Hippocampal formation (tissue), 2 donors: ENCODE measurements at places on chromosomes 3 and 15.

DNA sequence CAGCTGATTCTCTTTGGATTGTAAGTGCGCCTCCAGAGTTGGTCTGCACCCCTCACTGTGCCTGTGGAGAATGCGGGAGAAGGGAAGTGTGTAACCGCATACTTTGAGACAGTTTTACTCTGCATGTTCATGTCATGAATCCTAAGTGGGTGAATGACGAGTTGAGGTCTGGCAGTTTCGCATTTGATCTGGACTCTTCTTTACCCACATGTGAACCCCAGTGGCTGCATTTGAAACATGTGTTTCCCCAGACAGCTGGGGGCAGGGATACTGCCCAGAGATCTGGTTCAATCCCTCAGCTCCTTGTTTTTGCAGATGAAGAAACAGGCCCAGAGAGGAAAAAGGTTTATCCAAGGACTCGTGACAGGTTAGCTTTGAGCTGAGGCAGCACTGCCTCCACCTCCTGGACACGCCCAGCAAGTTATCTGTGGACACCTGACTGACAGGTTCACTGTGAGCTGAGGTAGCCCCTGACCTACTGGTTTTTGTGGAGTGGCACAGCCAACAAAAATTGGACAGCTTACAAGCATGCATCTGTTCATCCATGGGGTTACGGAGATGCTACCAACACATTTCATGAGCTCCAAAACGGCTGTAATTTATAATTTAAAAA, 207.3 kb downstream of the XXYLT1 start:
- DNase-seq, result no peak

DNA sequence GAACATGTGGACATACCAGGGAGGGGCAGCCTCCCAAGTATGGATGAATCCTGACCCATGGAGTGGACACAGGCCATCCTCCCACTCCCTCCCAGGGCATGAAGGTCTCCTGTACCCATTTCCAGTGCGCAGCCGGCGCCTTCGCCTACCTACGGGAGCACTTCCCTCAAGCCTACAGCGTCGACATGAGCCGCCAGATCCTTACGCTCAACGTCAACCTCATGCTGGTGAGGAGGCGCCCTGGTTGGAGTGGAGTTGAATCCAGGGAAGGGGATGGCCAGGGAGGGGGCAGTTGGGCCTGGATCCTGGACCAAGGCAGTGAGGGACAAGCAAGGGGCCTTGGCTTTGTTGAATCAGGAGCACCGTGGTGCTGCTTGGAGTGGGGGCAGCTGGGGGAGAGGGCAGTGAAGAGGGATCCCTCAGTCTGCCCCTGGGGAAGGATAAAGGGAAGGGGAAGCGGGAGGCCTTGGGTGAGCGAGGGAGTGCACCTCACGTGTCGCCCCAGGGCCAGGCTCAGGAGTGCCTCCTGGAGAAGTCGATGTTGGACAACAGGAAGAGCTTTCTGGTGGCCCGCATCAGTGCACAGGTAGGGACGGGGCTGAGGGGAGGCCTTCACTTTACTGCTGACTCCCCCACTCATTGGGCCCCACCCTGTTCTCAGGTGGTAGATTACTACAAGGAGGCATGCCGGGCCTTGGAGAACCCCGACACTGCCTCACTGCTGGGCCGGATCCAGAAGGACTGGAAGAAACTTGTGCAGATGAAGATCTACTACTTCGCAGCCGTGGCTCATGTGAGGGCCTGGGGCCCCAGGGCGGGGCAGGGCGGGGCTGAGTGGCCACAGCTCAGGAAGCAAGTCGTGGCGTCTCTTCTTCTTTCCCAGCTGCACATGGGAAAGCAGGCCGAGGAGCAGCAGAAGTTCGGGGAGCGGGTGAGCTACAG, 25.3 kb downstream of the PTPN23 start:
- no peak for DNase-seq

- DNase-seq, result no peak
Observed at GRCh38 chr3:143358793-143359491, 239.4 kb downstream of the CHST2 start.

DNA sequence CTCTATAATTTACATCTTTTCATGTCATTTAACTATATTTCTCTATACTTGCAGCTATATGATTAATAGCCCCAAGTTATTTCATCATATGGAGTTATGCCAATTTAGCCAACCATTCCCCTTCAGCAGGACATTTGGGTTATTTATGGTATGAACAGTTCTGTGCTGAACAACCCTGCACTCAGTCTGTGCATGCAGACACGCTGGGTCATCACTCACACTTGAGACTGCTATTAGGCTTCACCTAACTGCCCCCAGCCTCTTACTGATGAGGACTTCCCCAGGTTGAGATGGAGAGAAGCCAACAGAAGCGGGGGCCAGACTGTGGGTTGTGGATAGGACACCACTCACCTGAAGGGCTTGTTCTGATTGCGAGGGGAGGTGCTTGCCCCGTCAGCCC, 7.3 kb downstream of the TADA3 start:
- no peak for DNase-seq

DNA sequence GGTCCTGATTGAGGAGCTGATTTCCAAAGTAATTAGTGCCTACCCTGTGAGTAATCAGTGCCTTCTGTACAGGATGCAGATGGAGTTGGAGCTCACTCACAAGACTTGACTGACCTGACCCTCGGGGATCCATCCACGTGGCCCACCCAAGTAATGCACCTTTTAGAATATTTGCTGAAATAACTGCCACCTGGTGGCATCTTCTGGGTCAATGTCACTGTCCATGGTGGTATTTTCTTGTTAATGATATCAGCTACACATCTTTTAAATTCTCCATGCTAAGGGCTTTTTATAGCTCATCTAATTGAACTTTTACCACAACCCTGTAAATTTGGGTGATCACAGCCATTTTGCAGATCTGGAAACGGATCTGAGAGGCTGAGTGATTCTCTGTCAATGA, 74.3 kb upstream of the ANKRD34C start:
- no peak for DNase-seq

DNA sequence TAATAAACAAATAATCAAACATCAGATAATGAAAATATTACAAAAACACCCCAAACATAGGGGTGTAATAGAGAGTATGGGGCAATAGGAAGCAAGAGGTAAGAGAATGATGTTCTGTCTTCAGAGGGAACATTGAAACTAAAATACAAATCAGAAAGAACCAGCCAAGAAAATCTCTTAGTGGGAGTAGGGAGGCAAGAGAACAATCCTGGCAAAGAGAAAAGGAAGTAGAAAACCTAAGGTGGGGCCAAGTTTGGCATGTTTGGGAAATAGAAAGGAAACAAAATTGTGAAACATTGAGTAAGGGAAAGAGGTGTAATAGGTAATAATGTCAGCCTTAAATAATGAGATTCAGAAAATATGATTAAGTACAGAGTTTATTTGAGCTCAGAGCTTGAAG, 467.1 kb downstream of the RBMS3 start:
- no peak for DNase-seq

GRCh38 chr15:54707805-54708752, 488.7 kb downstream of the RSL24D1 start:
- DNase-seq, result no peak

- no peak for DNase-seq
Observed at GRCh38 chr15:48642795-48643194, 2.7 kb downstream of the FBN1 start.

DNA sequence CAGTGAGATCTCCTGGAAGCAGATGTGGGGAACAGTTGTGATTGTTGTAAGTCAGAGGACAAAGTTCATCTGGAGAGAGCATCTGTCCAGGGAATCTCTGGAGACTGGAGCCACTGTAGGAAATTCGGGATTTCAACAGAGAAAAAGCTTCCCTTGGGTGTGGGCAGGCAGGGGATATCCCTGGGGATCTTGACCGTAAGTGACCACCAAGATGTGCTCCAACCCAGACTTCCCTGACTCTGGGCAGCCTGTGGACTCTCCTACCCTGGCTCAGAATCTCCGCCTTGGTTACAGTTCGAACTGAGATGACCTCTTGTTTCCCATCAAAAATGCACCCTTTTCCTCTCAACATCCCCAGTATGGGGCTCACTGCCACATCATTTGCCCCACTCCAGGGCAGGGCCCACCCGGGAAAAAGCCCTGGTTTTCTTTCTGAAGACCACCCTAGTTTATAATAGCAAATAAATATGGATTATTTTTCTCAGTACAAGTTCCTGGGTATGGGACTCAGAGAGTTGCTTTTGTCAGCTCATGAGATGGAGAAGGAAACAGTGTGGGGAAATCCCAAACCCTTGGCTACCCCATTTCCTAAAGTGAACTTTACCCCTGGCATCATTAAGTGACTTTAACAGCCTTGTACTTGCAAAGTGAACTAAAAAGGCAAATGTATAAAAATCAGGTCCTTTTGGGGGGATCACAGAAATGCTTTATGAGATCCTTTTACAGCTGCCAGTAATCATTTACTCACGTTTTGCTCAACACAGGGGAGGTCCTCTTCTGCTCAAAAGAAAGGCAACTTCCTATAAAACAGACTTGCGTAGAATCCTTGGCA, 89.9 kb downstream of the CCNL1 start:
- DNase-seq, result no peak

GRCh38 chr15:52789601-52790168, 451 bp downstream of the ONECUT1 start:
- DNase-seq, result no peak

DNA sequence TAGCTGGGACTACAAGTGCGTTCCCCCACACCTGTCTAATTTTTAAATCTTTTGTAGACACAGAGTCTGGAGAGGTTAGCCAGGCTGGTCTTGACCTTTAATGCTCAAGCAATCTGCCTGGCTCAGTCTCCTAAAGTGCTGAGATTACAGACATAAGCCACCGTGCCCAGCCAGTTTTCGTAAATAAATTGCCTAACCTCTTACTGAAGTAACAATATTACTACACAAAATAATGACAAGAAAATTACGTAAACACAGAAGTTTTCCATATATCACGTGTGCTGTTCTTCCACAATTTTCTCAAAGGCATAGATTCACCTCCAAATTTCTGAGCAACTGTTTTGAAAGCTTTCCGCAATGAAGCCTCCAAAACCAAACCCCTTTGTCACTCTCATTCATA, 58.1 kb upstream of the PROK2 start:
- no peak for DNase-seq

DNA sequence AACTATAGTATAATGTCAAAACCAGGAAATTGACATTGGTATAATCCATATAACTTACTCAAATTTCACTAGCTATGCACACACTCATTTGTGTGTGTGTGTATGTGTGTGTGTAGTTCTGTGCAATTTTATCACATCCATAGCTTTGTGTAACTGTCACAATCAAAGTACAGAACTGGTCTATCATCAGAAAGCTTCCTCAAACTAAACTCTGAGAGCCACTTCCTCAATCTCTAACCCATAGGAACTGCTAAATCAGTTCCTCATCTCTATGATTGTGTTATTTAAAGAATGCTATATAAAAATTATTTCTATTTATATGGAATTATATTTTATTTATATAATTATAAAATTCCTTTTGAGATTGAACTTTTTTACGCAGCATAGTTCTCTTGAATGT, 18.1 kb downstream of the LNP1 start:
- DNase-seq, result no peak

DNA sequence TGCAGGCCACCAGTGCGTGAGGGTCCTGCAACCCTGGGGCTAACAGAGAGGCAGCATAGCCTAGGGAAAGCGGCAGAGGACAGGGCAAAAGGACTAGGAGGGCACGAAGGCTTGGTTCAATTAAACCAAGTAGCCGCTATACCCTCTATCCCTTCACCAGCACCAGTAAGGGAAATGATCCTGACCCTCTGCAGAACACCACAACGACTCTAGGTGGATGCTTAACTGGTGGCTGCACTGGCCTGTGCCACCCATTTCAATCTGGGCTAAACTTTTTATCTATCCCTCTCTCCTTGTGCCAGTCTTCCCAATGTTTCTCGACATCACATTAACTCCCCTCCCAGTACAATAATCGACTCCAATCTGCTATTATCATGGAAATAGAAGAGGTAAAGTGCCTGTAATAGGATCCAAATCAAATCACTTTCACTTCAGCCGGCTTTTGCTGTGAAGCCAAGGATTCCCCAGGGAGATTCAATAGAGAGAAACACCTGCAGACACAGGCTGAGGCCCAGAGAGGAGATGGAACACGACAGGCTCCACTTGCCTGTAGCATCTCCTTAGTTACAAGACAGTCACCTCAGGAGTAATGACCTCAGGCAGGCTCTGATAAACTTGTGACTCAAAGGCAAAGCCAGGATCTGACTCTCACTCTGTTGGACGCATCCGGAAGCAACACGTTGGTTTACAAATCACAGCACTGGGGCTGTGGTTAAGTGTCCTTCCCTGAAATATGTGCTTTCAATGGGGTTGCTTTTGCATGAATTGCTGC, 791.6 kb upstream of the ARRDC4 start:
- no peak for DNase-seq

GRCh38 chr3:194870394-194871110, 184.9 kb downstream of the FAM43A start:
- no peak for DNase-seq

DNA sequence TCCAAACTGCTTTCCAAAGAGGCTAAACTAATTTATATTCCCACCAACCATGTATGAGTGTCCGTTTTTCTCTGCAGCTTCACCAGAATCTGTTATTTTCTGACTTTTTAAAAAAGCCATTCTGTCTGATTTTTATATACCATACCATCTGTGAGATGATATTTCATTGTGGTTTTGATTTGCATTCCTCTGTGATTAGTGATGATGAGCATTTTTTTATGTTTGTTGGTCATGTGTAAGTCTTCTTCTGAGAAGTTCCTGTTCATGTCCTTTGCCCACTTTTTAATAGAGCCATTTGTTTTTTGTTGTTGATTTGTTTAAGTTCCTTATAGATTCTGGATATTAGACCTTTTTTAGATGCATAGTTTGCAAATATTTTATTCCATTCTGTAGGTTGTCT, 179.4 kb upstream of the ALCAM start:
- DNase-seq, result no peak

GRCh38 chr15:50876260-50876988, 32.1 kb upstream of the AP4E1 start:
- no peak for DNase-seq

DNA sequence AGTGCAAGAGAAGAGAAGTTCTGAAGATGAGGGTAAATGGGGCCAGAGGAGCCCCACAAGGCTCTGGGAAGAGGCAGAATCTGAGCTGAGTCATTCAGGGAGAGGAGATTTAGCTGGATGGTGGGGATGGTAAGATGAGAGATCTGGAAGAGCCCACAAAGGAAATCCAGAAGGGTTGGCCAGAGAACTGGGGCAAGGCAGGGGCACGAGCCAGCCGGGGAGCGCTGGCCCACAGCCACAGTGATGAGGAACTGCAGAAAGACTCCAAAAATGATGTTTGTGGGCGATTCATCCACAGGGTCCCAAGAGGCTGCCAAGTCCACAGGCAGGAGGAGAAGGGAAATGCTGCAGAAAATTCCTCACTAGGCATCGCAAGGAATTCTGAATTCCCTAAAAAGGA, 75.9 kb upstream of the ATP2B2 start:
- no peak for DNase-seq

DNA sequence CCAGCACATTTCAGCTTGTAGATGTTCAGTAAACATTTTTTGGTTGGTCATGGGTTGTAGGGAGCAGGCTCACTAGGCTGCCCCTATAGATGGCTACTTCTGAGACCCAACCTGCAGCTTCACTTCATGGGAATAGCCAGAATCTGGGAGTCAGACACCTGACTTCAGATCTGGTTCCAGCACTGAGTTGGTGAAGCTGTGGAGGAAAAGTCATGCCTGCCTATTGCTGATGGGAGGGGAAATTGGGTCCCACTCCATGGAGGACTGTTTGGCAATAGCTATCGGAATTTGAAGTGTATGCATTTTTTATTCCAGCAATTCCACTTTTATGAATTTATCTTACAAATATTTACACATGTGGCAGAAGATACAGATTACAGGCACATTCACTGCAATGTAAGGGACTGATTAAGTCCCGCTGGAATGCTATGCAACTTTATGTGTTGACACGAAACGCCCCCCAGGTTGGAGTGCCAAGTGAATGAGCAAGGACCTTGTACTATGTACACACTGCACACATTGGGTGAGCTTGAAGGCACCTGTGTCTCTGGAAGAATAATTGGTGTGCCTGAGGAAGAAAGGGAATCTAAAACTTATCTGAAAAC, 7.8 kb upstream of the CCR1 start:
- no peak for DNase-seq
